ENCODE measurements at places on chromosomes 1 and 21.

- DNase-seq: no peak
Measured at GRCh38 chr1:160219062-160219929, 14.1 kb downstream of the PEA15 start.

DNA sequence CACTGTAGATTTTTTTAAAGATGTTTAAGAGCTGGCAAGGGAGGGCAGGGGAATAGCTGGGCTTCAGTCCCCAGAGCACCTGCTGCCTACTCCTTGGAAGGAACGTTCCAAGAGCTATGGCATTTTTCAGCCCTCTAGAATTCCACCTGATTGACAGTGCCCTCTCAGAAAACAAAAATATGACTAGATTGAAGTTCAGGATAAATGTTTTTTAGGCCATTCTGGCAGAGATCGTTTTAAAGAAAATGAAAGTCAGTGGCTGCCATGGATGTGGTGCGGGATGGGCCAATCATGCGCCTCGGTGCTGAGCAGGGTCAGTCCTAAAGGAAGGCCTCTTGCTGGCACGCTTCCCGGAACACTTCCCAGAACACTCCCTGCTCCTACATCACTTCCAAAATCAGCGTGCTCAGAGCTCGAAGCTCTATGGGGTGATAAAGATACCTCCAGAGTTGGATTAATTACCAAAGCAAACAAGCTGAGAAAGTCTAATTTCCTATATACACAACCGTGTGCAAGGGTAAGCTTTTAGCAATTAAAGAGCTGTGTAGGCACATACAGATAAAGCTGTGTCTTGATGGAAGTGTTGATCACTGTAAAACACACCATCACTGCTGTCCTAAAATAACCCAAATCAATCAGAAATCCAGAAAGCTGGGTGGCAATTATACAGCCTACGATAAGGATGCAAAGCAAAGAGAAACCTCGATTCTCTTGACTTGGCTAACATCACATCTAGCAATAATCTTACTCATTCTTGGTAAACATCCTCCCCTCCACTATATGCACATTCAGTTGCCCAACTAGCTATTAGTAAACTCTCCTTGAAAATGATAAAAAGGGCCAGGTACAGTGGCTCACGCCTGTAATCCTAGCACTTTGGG lies 34.6 kb downstream of the TGFBR3 start:
- no peak for DNase-seq

GRCh38 chr21:44872649-44873355 lies 688 bp downstream of the PTTG1IP start:
- no peak for DNase-seq

DNA sequence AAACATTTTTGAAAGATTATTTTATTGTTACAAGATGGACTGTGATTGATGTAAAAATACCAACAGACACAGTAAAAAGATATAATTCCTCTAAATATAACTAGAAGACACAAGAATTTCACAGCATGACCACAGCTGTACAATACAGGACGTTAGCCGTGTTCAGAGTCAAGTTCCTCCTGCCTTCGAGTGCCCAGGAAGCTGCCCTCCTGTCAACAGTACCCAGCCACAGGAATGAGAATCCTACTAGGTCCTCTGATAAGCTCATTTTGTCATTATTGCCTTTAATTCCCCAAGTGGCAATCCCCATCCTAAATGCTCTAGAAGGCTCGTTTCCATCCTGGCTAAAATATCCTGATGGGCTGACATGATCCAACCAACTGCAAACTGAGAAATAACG lies 16.4 kb upstream of the CAPN2 start:
- no peak for DNase-seq

GRCh38 chr1:151741516-151741915 lies 20.2 kb downstream of the RIIAD1 start:
- DNase-seq: no peak

GRCh38 chr21:17370263-17370662 lies 142.6 kb upstream of the CXADR start:
- no peak for DNase-seq

DNA sequence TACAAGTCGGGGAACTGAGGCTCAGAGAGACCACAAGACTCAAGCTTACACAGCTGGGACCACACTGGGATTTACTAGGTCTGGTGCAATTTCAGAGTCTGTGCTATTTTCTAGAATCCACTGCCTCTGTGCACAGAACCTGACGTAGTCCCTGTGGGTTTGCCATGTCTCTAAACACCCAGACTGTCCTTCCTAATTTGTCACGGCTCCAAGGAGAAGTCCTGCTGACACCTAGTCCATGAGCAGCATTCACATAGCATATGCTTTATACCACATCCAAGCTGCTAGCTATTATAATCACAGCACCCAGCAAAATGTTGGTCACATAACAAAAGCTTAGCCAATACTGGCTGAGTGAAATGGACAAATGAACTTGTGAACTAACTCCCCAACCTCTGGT lies 79.0 kb upstream of the HMGB4 start:
- DNase-seq: no peak

GRCh38 chr1:230792691-230793462 lies 45.7 kb downstream of the CAPN9 start:
- DNase-seq: no peak

DNA sequence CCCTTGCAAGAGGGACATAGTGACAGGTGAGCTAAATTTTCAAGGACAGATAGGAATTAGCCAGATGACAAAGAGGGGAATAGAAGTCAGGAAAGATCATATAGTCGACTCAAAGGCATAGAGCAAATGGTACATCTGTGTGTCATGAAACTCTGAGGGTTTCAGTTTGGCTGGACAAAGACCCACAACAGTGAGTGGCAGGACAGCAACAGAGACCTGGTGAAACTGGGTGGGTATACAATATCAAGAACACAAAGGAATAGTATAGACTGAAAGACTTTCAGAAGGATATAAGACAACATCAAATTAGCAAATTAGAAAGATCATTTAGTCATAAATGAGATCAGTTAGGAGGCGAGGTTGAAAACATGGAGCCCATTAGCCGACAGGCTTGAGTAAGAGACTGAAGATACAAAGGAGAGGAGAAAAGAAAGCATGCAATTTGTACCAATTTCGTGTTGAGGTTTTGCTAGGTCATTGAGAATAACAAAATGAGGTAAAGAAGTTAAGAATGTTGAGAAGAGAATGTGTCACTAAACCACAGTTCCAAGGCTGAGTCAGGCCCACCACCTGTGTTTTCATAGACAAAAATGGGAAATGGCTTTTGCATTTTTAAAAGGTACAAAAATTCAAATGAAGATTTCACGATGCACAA lies 213.8 kb downstream of the HHIPL2 start:
- no peak for DNase-seq

DNA sequence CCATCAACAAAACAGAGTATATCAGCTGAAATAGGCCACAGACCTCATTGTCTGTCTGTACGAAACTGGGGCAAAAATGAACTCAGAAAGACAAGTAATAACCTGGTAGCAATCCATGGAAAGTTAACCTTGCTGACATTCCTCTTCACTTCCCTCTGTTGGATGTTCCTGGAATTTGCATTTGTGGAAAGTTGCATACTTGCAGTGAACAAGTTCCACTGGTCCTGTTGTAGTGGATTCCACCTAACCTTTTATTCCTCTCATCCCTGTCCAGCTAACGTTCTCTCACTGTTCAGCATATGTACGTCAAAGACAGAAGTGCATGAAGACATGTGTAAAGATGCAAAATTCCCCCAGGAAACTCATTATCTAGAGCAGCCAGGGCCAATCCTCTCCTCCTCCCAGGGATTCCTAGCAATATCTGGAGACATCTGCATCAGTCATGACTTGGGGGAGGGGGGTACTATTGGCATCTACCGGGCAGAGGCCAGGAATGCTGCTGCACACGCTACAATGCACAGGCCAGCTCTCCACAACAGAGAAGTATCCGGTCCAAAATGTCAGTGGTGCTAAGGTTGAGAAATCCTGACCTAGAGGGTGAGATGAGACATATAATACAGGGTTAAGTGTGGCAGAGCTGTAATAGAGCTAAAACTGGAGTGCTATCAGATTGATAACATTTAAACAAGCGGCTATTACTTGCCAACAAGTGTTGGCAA lies 8.2 kb downstream of the LPAR3 start:
- no peak for DNase-seq

- peak; percentile 84 for DNase-seq
Measured at GRCh38 chr21:44012474-44013379, 618 bp downstream of the TRAPPC10 start.

GRCh38 chr1:197249324-197249723 lies 18.7 kb upstream of the CRB1 start:
- DNase-seq: no peak

GRCh38 chr1:82848043-82848442 lies 1047.3 kb downstream of the ADGRL2 start:
- DNase-seq: no peak

DNA sequence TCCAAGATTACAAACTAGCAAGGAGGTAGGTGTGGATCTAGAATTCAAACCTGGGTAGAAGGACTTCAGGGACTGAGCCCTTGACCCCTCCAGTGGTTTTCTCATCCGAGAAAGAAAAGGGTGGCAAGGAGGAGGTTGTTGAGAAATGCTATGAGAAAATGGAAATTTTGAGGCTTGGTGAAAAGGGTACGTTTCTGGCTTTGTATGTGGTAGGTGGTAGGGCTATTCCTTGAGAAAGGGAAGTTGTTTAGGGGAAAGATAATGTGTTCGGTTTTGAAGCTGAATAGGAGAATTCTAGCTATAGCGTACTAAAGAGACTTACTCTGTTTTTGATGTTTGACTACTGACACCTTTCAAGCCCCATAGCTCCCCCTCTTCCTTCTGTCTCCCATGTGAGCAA lies 133.8 kb downstream of the CNIH3 start:
- no peak for DNase-seq

DNA sequence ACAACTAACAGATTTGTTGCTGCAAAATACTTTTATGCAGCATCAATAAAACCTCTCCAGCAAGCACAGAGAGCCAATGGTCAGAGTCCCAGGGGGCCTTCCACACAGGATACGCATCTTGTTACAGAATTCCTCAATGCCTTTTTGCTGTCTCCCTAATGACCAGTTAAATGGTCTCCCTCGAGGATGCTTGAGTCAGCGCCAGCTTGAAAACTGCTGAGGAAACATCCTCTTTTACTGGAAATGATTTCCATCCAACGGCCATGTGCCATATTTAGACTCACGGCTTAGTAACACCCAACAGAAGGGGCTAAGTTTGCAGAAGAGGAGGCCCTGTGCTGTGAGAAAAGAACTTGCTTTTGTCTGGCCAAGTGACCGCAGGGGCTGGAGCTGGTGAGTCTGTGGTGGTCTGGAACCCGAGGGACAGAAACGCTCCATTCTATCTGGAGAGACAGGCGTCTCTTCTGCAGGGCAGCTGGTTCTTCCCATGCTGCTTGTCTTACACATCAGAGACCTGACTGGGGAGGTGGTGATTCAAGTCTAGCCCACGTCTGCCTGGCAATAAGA lies 496.4 kb downstream of the SETD4 start:
- DNase-seq: no peak

DNA sequence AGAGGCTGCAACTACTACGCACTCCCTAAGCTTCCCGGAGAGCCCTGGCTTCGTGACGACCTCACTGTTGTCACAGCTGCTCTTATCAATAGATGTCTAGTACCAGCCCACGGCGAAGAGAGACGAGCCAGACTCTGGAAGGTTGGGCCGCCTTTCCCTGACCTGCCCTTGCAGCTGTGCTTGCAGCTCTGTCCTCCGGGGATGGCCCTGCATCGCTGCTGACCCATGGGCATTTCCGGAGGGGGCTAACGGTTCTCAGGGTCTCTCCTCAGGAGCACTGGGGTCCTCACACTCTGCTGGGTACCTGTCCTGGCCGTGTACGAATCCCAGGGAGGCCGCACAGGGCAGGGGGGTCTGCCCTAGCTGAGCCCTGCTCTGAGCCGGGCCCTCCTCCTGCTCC lies 93.8 kb upstream of the COL6A1 start:
- no peak for DNase-seq

GRCh38 chr1:241525026-241525425 lies 5.5 kb upstream of the FH start:
- no peak for DNase-seq

DNA sequence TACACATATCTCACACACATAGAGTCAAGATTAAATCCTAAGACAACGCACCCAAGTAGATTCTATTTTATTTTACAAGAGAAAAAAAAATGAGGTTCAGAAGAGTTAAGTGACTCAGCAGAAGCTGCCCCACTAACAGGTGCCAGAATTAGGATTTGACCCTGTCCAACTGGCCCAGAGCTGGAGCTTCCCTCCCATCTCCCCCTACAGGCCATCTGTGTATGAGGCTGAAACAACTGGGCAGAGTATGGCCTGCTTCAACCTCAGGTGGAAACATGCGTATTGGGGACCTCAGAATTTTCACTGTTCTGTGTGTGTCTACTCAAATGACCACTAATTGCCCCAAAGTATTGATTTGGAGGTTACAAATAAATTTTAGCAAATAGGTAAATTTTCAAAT lies 29.9 kb downstream of the PSMG1 start:
- DNase-seq: no peak

- no peak for DNase-seq
Measured at GRCh38 chr1:100642826-100643225, 76.7 kb upstream of the VCAM1 start.

DNA sequence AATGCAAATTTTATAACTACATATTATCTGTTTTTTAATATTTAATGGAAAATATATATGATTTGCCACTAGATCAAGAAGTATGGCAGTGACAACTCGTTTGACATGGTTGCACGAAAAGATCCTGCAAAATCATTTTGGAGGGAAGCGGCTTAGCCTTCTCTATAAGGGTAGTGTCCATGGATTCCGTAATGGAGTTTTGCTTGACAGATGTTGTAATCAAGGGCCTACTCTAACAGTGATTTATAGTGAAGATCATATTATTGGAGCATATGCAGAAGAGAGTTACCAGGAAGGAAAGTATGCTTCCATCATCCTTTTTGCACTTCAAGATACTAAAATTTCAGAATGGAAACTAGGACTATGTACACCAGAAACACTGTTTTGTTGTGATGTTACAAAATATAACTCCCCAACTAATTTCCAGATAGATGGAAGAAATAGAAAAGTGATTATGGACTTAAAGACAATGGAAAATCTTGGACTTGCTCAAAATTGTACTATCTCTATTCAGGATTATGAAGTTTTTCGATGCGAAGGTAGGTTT lies 556 bp downstream of the IFI44 start:
- DNase-seq: no peak

DNA sequence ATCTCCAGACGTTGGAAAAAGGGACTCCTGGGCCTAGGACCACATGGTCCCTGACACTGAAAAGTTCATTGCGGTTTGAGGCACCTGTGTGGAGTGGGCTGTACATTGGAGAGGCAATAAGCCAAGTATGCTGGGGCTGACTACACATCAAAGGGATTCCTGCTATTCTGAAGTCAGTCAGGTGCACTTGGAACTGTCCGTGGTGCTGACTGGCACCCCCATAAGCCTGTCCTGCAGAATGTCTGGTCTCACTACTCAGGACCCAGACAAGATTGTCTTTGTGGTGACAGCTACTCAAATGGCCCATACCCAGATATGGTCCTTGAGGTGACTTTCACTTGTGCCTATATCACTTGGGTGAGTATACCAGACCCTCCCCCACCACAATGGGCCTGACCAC lies 150.6 kb downstream of the RWDD3 start:
- DNase-seq: peak; percentile 2

GRCh38 chr1:92993581-92993980 lies 32.3 kb upstream of the DIPK1A start:
- DNase-seq: no peak
